ENCODE measurements at places on chromosomes 3 and 15. TPM values are rescaled to one million over a fixed set of nuclear protein-coding genes. Genes with fewer than 3 reads are reported as not detected.

The IL17RD gene
- total RNA-seq: 1.4 TPM

The RGMA gene
- total RNA-seq: 150 TPM

The GOLGA6D gene
- total RNA-seq: not detected

The SIDT1 gene
- total RNA-seq: 0.13 TPM

The CYP8B1 gene
- not detected for total RNA-seq

Measured in gastrocnemius medialis (tissue), 4 donors.